ENCODE measurements at places on chromosomes 4 and X.

GRCh38 chr4:177810220-177810619 lies 368.0 kb upstream of the AGA start:
- DNase-seq: no peak

DNA sequence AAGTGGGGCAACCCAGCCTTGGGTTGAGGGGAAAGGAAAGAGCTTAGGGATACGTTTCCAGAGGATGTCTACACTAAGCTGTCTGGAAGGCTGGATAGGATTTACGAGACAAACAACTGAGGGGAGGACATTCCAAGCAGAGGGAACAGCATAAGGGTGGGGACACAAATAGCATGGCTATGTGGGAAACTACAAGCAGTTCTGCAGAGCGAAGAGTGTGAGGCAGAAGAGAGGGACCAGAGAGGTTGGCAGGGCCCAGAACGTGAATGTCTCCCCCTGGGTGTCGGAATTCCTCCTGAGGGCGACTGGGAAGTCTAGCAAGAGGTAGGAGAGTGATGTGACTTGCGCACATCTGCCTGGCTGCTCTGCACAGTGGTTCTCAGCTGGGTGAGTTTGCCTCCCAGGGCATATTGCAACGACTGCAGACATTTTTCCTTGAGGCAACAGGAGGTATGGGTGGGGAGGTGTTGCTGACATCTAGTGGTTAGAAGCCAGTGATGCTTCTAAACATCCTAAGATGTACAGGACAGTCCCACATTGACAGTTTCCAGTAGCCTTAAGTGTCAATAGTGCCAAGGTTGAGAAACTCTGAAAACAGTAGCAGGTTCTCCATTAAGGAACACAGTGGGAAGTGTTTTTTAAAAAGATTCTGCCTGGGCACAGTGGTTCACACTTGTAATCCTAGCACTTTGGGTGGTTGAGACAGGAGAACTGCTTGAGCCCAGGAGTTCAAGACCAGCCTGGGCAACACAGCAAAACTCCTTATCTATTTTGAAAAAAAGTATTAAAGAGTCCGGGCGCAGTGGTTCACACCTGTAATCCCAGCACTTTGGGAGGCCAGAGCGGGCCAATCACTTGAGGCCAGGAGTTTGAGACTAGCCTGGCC lies 9.2 kb downstream of the NDUFA1 start:
- no peak for DNase-seq

DNA sequence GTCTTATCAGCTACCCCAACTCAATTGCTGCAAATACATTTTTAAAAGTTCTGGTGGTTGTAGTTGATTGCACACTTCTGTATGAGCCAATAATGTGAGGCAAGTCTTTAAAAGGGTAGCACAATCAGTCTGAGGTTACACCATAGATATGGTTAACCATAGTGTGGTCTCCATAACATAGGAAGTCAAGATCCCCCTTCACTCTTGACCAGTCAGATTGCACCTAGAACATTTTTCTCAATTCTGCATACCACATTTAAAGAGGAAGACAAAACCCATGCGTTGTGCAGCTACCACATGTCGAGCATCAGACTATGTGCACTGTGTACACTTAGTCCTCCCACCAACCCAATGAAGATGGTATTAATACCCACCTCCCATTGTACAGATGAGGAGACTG lies 26.5 kb upstream of the CYBB start:
- no peak for DNase-seq

GRCh38 chr4:184417802-184418511 lies 56.4 kb downstream of the IRF2 start:
- no peak for DNase-seq

Measured in activated gamma-delta T cell (primary cell).